Osteoblast (primary cell): ENCODE measurements at places on chromosomes 5 and 9. TPM values are rescaled to one million over a fixed set of nuclear protein-coding genes. Genes with fewer than 3 reads are reported as not detected.

The ENTREP1 gene
- total RNA-seq = under 0.01 TPM in 2 replicates

- DNase-seq = no peak
Observed at GRCh38 chr5:163106098-163106497, 331.3 kb upstream of the CCNG1 start.

DNA sequence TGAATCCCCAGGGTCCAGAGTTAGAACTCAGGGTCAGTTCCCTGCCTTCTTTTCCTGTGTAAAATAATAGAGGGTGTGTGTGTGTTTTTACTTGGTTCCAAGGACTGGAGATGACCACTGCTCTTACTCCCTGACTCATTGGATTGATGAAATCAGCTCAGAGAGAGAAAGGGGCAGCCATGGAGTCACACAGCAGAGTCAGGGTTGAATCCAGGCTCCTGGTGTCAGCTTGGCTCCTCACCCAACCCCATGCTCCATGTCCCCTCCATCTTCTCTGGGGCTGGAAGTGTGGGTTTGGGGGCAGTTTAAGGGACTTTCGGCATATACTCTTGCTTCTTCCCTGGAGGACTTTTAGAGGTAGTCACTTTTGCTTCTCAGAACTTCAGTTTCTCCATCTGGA is 21.6 kb downstream of the DAB2IP start:
- peak; percentile 55 for DNase-seq

The PLPP6 gene
- total RNA-seq = 7.2 and 8.3 TPM in 2 replicates

- no peak for DNase-seq
Observed at GRCh38 chr5:117621921-117622320, 1047.3 kb upstream of the SEMA6A start.

The SLC25A46 gene
- 98.1 and 100 TPM in 2 replicates for total RNA-seq

- DNase-seq = no peak
Observed at GRCh38 chr9:94611638-94612068, 18.0 kb upstream of the FBP2 start.

- no peak for DNase-seq
Observed at GRCh38 chr5:53039855-53040254, 50.7 kb downstream of the ITGA2 start.

- no peak for DNase-seq
Observed at GRCh38 chr5:167821669-167822068, 469.8 kb upstream of the WWC1 start.

The SPATA31C1 gene
- not detected in 2 replicates for total RNA-seq

DNA sequence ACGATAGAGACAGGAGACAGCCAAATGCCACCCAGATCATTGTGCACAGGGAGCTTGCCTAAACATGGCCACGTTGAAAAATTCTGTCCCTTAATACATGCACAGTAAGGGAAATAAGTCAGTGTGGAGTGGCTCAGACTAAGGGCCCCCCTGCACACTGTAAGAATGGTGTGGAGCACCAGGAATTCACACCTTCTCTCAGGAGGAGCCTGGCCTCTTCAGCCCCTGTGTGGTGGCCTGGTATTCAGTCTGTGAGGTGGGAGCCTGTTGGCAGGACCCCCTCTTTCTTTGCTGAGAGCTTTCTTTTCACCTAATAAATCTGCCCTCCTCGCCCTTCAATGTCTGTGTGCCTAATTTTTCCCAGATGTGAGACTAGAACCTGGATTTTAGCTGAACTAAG is 66.1 kb upstream of the RASGRF2 start:
- DNase-seq = no peak

The GCNT4 gene
- total RNA-seq = 2.5 and 2.7 TPM in 2 replicates

DNA sequence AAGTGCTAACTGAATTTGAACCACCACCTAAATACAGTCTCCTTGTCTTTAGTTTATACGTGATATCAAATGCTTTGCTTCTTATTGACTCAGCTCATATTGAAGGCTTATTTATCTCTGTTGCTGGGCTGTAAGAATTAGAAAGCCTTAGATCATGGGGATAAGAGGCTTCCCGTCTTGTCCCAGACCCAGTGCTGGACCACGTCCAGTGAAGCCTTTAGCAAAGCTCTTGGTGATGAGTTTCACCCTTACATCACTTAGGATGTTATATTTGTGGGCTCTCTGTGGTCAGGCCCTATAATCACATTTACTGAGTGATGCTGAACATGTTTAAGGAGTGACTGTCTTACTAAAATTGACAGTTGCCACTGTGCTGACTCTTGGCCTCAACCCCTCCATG is 11.2 kb downstream of the FAM240B start:
- DNase-seq = no peak

The C8G gene
- 1.2 TPM in 1 of 2 replicates, not detected in the other for total RNA-seq

- DNase-seq = no peak
Observed at GRCh38 chr5:100840370-100840769, 62.7 kb downstream of the ST8SIA4 start.

The MARVELD2 gene
- total RNA-seq = 7.7 and 9.4 TPM in 2 replicates

DNA sequence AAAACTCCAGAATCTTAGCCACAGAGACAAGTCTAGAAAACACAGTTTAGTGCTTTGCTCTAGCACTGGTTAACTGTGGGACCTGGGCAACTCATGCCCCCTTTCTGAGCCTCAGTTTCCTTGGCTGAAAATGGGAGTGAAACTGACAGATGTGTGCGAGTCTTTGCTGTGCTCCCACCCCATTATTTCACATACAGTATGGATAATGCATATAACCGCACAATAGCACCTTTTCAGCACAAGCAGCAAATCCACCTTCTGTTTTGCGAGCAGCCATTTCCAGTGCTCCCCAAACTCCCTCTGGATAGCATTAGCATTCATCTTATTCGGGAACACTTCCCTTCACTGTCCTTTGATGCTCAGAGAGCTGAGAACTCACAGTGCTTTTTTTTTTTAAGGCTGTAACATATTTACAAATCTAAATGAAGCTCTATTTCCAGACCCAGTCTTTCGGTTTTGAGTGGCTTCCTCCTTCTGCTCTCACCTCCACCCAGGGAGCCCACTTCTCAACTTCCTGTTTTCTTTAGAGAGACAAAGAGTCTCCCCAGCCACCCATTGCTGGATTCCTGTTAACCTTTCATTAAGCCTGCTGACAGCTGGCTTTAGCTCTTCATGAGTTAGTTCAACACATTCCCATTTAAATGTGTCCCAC is 49.2 kb downstream of the TIMD4 start:
- DNase-seq = no peak

GRCh38 chr5:157236423-157236822 is 29.5 kb upstream of the CYFIP2 start:
- DNase-seq = no peak

The IL9 gene
- total RNA-seq = not detected in 2 replicates

- DNase-seq = no peak
Observed at GRCh38 chr5:10674096-10674495, 86.9 kb downstream of the DAP start.

- no peak for DNase-seq
Observed at GRCh38 chr9:126397056-126397455, 70.4 kb downstream of the MVB12B start.

DNA sequence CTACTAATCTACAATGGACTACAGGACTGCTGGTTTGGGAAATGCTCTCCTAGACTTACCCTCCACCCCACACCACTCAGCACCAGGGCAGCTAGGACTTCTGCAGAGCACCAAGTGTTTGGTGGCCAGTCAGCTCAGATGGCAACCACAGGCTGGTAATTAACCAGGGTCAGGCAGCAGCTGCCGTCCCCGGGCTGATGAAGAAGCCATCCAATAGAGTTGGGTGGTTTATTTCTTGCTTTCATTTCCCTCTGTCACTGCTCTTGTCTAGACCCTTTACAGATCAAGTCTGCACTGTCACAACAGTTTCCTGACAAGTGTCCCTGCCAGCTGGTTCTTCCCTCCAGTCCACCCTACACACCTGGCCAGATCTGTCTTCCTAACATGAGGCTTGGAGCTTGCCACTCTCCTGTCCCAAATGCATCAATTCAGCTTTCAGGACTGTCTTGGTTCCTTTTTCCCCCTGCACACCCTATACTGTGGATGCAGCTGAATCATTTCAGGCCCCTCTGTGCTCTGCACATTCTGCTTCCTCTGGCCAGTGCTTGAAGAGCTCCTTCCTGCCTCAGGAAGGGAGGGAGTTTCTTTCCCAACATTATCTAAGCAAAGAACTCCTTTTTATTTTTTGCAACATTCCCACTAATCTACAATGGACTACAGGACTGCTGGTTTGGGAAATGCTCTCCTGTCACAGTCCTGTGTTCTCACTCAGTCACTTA is 30.2 kb upstream of the HSPA9 start:
- DNase-seq = no peak

DNA sequence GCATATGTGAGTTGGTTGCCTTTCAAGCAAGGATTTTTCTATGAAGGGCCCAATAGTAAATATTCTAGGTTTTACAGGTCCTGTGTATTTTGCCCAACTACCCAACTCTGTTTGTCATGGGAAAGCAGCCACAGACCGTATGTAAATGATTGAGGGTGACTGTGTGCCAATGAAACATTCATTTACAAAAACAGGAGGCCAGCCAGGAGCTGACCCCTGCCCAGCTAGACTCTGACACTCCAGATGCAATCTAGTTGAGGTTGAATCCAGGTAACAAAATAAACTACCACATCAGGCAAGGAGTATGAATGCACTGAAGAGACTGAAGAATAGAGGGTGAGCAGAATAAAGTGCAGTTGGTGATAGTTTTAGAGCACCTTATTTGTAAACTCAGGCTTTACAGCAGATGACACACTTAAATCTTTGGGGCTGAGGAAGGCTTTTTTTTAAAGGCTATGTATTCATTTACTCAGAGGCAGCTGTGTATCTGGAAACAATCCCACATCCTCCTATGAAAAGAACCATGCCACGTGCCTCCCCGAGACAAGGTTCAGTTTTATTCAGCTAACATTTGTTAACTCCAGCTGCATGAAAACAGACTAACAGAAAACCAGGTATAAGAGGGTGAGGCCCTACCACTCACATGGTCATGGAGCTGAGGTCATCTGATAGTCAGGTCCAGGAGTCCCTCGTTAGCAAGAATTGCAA is 60.7 kb downstream of the SLC1A1 start:
- DNase-seq = no peak

The GMCL2 gene
- total RNA-seq = not detected in 2 replicates

DNA sequence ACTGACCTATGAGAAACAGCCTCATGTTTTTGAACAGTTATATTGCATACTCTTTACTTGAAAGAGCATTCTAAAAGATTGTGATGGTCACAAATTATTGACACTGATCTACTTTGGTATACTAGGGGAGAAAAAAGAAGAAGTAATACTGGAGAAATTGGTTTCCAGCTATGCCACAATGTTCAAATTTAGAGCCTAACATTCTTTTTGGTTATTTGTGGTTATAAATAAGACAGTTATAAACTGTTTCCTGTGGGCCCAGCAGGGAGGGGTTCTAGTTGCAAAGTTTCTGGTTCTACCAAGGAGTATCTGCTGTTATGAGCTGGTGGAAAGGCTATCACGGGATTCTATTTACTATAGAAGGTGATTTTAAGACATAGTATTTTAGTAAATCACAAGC is 4.8 kb downstream of the CWC27 start:
- DNase-seq = no peak
